ENCODE measurements at places on chromosomes 1 and 21.

DNA sequence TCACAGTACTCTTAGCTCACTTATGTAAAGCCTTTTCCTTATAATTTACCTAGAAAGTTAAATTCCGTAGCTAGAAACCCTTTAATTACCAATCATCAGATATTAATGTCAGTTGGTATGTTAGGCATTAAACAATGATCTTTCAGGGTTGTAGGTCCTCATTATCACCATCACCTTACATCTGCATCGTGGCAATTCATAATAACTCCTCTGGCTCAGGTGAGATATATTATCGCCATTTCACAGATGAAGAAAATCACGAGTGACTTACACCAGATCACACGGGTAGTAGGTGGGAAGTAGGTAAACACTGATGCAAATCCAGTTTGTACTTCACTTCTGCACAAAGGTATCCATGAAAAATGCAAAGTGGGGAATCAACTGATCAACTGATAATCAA lies 639 bp downstream of the NUP133 start:
- no peak for DNase-seq

- DNase-seq, result no peak
These were observed 14.1 kb downstream of the ROR1 start for GRCh38 chr1:63787875-63788274.

- no peak for DNase-seq
These were observed 28.1 kb downstream of the TMEM50B start for GRCh38 chr21:33451634-33452071.

DNA sequence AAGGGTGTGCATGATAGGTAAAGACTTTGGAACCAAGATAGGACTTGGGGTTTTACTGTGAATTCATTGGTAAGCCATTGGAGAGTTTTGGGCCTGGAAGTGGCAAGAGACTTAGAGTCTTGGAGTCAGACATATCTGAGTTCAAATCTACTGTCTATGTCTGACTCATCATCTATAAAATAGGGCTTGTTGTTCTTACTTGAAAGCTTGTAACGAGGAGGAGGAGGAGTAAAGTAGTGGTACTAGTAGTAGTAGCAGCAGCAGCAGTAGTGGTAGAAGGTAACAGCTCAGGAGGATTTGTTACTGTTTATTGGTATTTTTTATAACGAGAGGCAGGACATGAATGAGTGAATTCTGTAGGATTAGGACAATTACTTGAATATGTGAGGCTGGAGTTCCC lies 62.7 kb downstream of the CACHD1 start:
- DNase-seq, result no peak

DNA sequence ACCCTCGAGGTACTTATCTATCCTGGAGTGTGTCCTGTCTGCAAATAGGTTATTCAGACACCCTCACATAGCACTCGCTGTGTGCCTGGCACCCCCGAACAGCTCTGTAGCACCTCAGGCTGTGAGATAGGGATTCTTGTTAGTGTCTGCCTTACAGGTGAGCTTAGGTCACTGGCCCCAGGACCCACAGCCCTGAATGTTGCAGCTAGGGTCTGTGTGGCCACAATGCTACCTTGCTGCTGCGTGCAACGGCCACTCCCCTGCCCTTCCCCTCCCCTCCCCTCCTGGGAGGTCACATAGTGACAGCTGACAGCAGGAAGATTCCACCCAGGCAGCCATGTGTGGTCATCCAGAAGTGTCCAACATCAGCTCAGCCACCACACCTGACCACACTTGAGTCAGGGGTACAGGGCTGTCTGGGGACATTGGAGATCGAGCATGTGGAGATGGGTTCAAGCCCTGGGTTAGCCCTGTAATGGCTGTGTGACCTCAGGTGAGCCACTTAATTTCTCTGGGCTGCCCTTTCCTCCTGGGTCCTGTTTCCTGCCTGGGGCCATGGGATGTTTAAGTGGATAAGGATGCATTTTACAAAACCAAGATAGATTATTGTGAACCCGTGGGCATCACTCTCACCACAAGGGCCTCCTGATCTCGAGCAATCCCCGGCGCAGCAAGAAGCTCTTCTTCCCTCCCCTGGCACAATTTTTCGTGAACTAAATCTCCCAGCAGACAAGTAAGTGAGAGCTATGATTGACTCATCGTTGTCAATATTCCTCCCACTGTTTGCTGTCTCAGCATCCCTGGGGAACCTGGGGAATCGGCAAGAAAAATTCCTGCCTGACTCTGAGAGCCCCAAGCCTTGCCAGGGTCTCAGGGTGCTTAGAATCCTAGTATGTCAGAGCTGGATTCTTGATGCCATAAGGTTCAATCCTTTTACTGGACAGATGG lies 208.7 kb downstream of the PTPRU start:
- no peak for DNase-seq

DNA sequence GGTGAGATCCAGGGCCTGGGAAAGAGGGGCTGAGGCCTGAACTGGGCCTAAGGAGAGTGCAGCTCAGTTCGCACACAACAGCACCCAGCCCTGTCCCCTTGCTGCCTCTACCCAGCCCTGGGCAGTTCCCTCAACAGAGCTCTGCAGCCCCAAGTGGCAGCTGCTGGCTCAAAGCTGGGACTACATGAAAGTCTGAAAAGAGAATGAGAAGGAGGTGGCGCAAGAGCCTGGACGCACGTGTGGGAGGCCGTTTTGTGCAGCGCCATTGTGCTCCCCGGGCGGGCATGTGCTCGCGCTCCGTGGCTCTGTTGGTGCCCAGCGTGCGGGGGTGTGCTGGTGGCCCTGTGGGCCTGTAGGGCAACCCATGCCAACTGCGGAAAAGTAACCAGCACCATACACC lies 10.3 kb downstream of the GPR37L1 start:
- DNase-seq, result no peak

DNA sequence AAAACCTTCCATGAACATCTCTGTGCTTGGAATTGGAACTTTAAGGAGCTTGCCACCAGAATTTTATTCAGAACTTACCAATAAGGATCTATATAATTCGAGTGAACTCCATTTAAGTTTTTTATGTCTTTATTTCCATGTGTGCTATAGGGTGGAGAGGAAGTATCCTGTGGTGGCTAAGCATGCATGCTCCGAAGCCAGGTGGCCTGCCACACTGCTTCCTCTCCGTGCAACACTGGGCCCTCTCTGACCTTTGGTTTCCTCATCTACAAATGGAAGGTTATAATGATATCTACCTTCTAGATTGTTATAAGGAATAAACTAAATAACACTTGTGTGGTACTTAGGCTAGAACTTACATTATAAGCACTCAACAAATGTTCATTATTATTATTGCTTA lies 382.1 kb downstream of the PTPRC start:
- no peak for DNase-seq

- DNase-seq, result no peak
These were observed 236.9 kb downstream of the SIPA1L2 start for GRCh38 chr1:232393010-232393409.

DNA sequence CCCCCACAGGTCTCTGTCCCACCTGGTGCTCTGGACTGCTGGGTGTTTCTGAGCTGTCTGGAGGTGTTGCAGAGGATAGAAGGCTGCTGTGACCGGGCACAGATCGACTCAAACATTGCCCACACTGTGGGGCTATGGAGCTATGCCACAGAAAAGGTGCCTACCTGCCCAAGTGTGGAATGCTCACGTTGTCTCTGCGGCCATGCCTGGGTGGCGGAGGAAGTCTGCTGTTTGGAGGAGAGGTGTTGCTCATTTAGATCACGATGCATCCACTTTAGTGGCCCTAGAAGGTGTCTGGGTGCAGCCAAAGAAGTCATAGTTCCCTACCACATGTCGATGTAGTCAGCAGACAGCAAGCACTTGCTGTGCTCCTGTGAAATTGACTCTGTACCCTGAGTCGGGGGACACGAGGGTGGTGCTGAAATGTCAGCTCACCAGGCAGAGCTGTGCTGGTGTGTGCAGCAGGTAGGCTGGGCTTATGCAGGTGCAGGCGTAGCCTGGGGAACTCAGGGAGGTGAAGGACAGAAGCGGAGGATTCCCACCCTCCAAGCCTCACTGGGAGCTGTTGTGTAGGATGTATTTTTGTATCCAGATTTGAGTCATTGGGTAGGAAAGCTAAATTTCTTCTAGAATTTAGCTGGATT lies 32.8 kb upstream of the PWP2 start:
- DNase-seq, result no peak

All from NCI-H187 treated with DMSO at 0.1 percent for 48 hours (cell line).